CD8-positive, alpha-beta T cell (primary cell): ENCODE measurements at places on chromosomes 6 and 20.

- DNase-seq = no peak
Measured at GRCh38 chr6:75952128-75952527, 120.3 kb downstream of the IMPG1 start.

DNA sequence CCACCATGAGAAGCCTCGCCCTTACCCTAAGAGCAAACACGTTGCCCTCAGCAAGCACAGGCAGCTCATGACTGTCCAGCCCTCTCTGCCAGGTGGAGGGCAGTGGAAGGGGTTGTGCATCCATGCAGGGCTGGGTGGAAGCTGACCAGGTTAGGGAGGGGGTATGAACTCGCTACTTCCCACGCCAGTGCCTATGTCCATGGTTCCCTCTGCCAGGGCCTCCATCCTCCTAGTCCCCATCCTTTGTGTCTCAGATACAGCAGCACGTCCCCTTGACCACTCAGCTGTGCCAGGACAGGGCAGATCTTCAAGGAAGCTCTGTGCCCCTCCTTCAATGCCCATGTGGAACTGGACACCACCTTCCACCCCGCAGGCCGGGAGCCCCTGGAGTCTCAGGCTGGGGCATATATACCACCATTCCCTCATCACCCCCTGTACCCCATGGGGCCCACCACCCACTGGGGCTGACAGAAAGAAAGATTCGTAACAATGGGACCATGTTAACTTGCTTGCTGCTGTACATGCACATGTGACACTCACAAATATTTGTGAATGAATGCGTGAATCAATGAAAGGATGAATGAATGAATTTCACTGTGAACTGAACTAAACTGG is 90.7 kb downstream of the ANKRD60 start:
- no peak for DNase-seq

DNA sequence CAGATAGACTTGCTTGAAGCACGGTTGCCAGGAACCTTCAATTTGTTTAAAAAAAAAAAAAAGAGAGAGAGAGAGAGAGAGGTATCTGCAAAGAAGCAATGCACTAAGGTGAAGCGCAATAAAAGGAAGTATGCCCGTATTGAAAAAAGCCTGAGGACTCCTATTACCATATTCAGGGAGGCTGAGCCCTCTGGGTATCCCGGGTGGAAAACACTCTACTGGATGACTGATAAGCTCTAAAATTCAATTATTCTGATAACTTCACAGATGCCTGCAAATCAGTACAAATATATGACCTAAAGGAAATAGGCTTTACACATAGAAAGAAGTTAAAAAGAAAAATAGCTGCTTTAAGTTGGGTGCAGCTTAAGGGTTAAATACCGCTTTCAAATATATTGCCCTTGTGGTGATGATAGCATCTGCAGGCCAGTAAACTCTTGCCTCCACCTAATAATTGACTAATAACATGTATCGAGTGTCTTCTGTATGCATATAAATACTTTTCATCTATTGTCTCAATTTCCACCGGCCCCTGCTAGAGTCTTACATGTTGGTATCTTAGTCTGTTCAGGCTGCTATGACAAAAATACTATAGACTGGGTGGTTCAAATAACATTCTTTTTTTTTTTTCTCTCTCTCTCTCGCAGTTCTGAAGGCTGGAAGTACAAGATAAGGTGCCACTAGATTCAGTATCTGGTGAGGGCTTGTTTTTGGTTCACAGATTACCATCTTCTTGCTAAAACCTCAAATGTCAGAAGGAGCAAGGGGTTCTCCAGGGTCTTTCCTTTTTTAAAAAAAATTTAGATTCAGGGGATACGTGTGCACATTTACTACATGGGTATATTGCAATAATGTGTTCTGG is 187.4 kb upstream of the JARID2 start:
- DNase-seq = no peak

GRCh38 chr6:112997421-112998085 is 650.4 kb downstream of the RFPL4B start:
- no peak for DNase-seq

GRCh38 chr20:362271-363254 is 15.7 kb downstream of the NRSN2 start:
- no peak for DNase-seq

DNA sequence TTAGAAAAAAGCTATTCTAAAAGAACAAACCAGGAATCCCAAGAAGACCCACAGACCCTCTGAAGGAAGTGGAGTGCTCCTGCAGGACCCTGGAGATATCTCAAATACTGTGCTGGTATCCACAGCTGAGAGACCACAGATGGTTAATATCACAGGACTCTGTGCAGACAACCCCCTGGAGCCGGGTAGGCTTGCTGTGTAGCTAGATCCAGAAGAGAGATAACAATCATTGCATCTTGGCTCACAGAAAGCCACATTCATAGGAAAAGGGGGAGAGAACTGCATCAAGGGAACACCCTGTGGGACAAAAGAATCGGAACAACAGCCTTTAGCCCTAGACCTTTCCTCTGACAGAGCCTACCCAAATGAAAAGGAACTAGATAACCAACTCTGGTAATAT is 689.5 kb downstream of the PHF3 start:
- DNase-seq = no peak

DNA sequence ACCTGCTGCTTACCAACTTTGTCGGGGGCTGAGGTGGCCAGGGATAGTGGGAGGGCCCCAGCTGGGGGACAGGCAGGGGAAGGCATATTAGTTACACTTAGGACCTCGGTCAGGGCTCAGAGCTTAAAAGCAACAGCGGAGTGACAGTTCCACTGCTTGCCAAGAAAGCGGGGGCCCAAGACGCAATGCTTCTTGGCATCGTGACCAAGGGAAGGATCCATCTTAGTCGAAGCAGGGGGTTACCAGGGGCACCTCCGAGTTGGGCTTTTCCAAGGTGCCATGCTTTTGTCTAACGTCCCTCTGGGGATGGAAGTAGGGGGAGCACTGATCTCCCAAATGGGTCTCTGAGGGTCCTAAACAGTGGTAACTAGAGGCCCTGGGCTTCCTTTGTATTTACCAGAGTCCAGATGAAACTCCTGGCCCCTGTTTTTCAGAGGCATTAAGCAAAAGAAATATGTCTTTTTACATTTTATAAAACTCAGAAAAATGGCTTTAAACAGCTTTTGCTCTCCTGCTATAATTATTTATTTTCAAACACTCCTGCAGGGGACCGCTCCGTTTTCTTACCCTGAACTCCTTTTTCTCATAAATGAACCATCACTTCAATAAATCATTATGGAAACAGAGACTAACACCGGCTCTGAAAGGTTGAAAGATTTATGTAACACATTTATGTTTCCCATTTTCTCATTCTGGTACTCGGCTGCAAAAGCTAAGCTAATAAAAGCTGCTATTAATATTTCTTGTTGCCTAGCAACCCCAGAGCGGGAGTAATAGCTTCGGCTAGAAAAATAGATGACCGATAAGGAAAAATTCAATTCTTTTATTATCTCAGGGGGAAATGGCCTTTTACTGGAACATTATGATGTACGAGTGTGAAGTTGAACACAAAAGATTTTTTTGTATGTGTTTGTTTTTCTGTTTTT is 100.4 kb downstream of the TOX2 start:
- no peak for DNase-seq

GRCh38 chr20:50652702-50653294 is 38.5 kb downstream of the RIPOR3 start:
- no peak for DNase-seq

GRCh38 chr6:128233531-128233930 is 286.9 kb downstream of the PTPRK start:
- no peak for DNase-seq

- peak; percentile 36 for DNase-seq
Measured at GRCh38 chr6:112286010-112286409, 31.6 kb upstream of the LAMA4 start.

GRCh38 chr6:29793796-29794195 is 33.8 kb upstream of the HLA-G start:
- no peak for DNase-seq

DNA sequence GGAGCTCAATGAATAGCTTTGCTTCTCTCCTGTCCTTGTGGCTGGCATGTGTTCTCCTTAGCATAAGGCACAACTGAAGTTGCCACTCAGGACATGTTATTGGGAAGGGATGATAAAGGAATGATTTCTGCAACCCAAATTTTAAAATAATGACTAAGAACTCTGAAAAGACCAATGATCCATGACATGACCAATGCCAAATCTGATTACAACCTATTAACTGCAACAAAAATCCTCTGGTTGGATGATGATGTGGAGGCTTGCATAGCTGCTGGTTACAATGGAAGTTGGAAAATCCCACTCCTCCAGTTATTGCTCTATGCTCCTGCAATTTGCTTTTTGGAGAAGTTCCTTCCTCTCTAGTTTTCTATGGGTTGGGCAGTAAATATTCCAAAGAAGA is 63.4 kb upstream of the FBXL4 start:
- DNase-seq = no peak

- no peak for DNase-seq
Measured at GRCh38 chr20:10581823-10582222, 92.0 kb downstream of the JAG1 start.

DNA sequence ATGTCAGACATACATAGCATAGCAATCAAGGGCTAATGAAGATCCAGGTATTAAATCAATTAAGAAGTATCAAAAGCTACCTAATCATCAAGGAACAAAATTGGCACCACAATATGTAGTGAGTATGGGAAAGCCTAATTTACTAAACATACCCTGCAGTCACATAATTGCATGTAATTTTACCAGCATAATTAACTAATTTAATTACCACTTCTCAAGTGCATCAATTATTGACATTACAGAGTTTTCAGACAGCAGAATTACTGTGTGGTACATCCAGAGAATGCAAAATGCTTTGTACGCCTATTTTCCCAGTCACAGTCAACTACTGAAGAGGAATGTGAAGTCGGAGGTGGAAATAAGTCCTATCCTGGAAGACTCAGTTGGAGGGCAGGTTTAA is 279.0 kb upstream of the ID4 start:
- no peak for DNase-seq

DNA sequence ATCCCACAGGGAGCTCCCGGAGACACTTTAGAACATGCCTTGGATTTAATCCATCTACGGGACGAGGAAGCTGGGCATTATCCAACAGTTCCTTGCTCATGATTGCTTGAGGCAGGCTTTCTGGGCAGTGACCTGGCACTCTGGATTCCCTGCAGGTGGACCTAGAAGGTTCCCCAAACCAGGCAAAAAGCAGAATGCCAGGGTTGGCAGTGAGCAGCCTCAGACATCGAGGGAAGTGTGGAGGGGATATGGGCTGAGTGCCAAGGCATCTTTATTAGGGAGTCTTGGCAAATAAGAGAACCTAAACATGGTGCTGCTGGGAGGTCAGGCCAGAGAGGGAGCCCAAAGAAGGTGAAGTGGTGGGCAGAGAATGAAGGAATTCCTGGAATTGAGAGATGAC is 158.5 kb downstream of the CD83 start:
- DNase-seq = no peak

GRCh38 chr6:80366714-80367113 is 260.2 kb downstream of the BCKDHB start:
- no peak for DNase-seq

DNA sequence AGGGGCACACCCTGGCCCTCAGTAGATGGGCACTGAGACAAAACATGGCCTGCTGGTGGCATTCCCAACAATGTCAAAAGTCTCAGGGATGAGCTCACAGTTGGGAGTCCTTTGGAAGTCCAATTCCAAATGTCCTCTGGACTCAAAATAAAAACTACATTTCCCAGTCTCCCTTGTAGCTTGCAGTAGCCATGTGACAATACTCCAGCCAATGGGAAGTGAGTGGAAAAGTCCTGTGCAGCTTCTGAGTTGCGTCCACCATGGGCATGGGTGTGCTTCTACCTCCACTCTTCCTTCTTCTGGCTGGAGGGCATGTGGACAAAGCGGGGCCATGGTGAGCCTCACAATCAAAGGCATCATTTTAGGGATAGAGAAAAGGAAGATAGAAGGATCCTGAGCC is 5.8 kb upstream of the ADAM33 start:
- no peak for DNase-seq

- no peak for DNase-seq
Measured at GRCh38 chr20:7010527-7010926, 243.0 kb downstream of the BMP2 start.

DNA sequence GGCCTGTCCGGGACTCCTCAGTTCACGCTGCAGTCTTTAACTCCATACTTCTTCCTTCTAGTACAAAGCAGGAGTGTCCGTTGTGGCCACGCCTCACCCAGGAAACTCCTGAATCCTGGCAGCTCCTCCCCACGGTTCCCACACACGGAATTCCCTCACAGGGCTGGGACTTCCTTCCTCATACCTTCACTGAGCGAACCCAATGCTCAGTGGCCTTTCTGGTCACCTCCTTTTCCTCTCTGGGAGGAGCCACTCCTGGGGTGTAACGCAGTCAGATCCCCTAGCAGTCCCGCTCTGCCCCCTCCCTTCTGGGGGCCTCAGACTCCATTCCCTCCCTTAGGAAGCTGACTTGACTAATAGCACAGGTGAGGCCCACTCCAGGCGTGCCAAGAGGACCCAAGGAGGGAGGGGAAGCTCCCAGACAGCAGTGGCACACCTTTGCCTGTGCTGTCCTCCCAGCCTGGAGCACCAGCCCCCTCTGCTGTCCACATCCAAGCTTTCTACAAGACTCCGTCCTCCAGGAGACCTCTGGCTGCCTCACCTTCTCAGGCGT is at the start of gene SLC52A3:
TSS of gene SLC52A3 (minus strand) at position 75 of the 553 bp plus-strand sequence. CDS start 2,726 bp downstream, outside the sequence.
- DNase-seq = no peak

GRCh38 chr6:31897612-31898382 is at the start of gene EHMT2:
Gene EHMT2, minus strand, starts transcription at chr6:31897698. Its CDS starts 21 bp downstream, at chr6:31897677.
- DNase-seq = peak; percentile 88

DNA sequence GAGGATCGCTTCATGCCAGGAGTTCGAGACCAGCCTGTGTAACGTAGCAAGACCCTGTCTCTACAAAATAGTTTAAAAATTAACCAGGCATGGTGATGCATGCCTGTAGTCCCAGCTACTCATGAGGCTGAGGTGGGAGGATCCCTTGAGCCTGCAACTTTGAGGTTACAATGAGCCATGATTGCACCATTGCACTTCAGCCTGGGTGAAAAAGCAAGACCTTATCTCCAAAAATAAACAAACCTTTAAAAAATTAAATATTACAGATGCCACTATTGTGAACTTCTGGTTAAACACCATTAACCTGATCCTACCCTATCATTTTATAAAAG is 116.8 kb downstream of the ARHGAP18 start:
- DNase-seq = no peak

GRCh38 chr20:22925613-22925983 is 109.5 kb upstream of the SSTR4 start:
- DNase-seq = no peak

- no peak for DNase-seq
Measured at GRCh38 chr20:10388597-10388996, 45.4 kb downstream of the MKKS start.

- no peak for DNase-seq
Measured at GRCh38 chr20:2524709-2525506, 11.5 kb upstream of the TMC2 start.

GRCh38 chr6:47245745-47246371 is 63.8 kb downstream of the TNFRSF21 start:
- no peak for DNase-seq

GRCh38 chr6:116491610-116492330 is 19.7 kb upstream of the CALHM5 start:
- no peak for DNase-seq

- peak; percentile 65 for DNase-seq
Measured at GRCh38 chr20:62603021-62603906, 39.0 kb upstream of the SLCO4A1 start.

GRCh38 chr6:163814494-163815364 is 400.2 kb downstream of the QKI start:
- no peak for DNase-seq

- peak; percentile 35 for DNase-seq
Measured at GRCh38 chr6:73285674-73286283, 22.8 kb upstream of the KHDC1 start.

- peak; percentile 65 for DNase-seq
Measured at GRCh38 chr20:36491901-36492617, 49.3 kb upstream of the MYL9 start.
